ENCODE measurements at places on chromosomes 13 and 19.
A peak's percentile ranks its signal among the peaks of the same experiment; 100 is the strongest.

DNA sequence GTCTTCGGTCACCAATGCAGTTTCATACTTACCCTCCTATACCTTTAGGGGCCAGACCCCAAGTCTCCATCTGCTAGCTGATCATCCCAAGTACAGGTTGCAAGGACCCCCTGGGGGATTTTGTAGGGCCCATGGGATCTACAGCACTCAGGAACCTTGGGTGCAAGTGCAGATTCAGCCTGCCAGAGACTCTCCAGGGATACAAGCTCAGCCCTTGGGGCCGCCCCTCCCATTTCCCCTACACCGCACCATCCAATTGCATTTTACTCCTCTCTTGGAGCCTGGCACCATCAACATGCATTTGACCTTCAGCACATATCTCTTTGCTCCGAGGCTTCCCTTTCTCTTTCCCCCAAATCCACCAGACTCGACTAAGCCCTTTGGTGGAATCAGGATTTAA lies 154.7 kb upstream of the ZNF536 start:
- no peak for DNase-seq

GRCh38 chr19:14440049-14440448 lies 6.9 kb downstream of the PKN1 start:
- DNase-seq, result peak; percentile 98

- DNase-seq, result no peak
Measured at GRCh38 chr19:16022681-16023080, 53.6 kb upstream of the TPM4 start.

DNA sequence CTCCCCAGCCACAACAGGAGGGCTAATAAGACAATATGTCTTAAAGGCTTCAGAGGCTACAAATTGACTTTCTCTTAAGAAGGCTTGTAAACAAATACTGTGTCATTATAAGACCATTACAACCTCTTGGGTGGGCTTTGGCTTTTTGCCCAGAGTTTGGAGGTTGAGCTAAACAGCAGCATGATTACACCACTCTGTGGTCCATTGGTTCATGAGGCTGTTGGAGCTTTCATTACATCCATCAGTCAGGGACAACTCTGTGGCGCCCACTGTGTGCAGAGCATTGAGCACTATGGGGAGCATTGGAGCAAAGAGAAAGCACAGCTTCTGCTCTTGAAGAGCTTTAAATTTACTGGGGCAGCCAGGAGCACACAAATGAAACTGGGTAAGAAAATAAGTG lies 75.9 kb downstream of the TNFSF11 start:
- DNase-seq, result no peak

- peak; percentile 100 for DNase-seq
Measured at GRCh38 chr19:8487137-8487851, 15.1 kb downstream of the PRAM1 start.

DNA sequence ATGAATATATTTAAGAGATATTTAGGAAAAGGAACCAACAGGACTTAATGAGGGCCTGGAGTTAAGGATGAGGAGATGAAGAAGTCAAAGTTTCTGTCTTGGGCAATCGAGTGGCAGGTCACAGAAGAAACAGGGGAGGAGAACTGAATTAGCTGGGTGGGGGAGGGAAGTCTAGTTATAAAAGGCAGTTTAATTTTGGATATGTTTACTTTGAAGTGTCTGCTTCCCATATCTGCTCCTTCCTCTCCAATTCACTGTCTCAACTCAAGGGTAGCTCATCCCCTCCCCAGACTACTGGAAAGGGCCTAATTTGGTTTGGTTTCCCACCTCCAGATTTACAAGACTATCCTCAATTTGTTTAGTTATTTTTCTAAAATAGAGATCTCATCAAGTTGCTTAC lies 195.9 kb downstream of the VWA8 start:
- no peak for DNase-seq

- DNase-seq, result no peak
Measured at GRCh38 chr13:23631311-23632047, 61.3 kb downstream of the TNFRSF19 start.

DNA sequence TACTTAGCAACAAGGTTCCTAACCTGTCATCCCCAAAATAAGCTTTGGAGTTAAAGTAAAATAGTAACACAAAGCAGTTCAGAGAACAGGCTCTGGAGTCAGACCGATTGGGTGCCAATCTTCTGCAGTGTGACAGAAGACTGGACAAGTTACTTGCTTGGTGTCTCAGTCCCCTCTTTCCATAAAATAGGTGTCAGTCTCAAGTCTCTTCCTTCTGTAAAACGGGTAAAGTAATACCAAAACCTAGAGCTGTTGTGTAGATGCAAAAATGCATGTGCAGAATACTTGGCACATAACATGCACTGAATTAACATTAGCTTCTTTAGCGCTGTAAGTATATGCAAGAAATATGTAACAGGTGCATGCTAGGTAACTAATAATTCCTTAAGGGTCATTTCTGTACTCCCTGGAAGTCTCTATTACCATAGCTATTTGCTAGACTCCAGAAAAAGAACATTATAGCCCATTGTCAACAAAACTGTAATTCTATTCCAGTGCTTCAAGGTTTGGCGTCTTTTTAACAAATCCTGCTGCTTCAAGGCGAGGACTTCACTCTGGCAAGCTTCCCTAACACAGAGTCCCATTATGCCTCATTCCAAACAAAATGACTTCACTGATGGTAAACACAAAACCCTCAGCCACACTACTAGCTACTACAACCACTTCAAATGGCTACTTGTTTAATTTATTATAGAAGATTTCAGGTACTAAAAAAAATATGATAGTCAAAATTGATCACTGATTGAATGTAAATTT lies 32.8 kb downstream of the ELF1 start:
- no peak for DNase-seq

DNA sequence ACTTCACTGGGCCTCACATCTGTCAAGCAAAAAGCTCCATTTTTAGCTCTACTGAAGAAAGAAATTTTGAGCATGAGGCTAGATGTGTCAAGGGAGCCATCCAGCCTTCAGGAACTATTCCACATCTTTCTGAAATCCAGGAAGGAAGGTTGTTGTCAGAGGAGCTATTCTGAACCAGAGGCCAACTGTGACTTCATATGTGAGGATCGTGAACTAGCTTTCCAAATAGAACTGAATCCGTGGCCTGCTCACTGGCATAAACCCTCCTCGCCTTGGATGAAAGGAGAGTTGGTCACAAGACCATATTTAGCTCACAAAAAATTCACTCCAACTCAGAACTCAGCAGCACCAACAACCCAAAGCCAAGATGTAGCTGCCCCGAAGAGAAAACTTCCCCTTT lies 195.8 kb downstream of the FOXO1 start:
- no peak for DNase-seq

- peak; percentile 32 for DNase-seq
Measured at GRCh38 chr19:45187421-45188100, 9.0 kb downstream of the BLOC1S3 start.

DNA sequence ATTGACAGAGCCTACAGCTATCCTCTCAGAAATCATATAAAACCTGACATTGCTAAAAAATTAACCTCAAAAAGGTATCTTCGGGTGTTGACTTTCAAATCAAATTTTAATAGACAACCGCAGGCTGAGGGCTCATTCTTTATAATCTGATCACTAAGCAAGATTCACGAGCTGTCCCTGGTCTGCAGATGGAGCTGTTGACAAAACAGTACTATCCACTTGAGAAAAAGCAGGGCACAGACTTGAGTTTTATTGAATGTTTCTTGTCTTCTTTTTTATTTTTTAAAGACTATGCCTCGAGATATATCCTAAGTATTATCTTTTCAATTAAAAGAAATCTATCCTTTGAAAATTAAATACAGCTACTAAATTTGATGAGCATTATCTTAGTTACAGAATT lies 540.5 kb downstream of the PCDH9 start:
- DNase-seq, result no peak

GRCh38 chr13:46211483-46212351 lies at the start of gene LRRC63:
TSS of gene LRRC63 (plus strand) at chr13:46211928. CDS start at chr13:46213035, 1,107 bp downstream.
- peak; percentile 90 for DNase-seq

DNA sequence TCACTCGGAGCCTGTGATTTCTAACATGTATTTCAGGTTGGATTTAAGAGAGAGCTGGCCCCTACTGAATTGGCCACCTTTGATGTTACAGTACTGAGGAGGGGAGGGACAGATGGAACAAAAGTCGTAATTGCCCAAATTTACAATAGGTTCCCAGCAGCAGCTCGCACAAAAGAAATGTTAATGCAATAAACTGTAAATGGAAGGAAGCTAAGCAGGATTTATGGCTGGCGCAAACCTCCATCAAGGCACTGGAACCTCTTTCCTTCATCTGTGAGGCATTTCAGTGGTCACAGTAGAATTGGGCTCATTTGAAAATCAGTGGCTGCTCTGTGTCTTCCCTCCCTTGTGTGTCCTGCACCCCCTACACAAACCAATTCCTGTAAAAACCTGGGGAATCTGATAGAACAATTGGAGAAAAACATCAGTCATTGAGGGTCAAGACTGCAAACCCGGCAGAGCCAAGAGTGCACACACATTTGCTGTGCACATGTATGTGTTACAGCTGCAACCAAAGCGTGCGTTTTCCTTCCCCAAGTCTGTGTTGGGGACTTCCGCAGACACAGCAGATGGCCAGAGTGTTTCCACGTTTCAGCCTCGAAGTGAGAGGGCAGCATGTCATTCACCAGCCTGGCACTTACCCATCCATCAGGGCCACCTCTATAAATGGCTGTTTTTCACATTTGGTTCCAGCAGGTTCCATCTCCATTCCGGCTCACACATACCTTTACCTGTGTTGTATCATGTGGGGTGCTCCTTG lies 192.8 kb downstream of the TM9SF2 start:
- DNase-seq, result no peak

DNA sequence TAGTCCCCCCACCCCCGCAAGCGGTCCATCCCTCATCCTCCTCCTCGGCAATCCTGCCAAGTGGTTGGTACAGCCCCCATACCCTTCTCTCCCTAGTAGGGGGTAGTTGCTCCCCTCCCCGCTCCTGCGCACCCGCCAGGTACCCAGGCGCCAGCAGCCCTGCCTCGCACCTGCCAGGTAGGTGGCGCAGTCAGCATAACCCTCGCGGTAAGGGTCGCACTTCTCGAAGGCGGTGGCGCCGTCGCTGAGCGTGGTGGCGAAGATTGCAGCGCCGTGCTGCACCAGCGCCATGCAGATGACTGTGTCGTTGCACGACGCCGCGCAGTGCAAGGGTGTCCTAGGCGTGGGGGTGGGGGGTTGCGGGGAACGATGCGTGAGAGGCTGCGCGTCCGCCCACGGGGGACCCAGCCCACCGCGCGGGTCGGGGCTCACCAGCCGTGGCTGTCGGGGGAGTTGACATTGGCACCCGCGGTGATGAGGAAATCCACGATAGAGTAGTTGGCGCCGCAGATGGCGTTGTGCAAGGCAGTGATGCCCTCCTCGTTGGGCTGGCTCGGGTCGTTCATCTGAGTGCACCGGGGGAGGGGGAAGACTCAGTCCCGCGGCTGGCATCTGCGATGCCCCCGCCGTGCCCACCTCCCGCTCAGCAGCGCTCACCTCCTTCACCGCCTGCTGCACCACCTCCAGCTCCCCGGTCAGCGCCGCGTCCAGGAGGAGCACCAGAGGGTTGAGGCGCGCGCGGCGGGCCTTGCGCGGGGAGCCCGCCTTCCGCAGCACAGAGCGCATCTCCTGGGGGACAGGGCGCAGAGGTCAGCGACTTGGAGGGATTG lies 15.2 kb upstream of the ERCC2 start:
- peak; percentile 44 for DNase-seq

- DNase-seq, result no peak
Measured at GRCh38 chr19:9720541-9720940, 45.6 kb upstream of the ZNF562 start.

- DNase-seq, result no peak
Measured at GRCh38 chr13:74434782-74435181, 300.6 kb upstream of the KLF12 start.

DNA sequence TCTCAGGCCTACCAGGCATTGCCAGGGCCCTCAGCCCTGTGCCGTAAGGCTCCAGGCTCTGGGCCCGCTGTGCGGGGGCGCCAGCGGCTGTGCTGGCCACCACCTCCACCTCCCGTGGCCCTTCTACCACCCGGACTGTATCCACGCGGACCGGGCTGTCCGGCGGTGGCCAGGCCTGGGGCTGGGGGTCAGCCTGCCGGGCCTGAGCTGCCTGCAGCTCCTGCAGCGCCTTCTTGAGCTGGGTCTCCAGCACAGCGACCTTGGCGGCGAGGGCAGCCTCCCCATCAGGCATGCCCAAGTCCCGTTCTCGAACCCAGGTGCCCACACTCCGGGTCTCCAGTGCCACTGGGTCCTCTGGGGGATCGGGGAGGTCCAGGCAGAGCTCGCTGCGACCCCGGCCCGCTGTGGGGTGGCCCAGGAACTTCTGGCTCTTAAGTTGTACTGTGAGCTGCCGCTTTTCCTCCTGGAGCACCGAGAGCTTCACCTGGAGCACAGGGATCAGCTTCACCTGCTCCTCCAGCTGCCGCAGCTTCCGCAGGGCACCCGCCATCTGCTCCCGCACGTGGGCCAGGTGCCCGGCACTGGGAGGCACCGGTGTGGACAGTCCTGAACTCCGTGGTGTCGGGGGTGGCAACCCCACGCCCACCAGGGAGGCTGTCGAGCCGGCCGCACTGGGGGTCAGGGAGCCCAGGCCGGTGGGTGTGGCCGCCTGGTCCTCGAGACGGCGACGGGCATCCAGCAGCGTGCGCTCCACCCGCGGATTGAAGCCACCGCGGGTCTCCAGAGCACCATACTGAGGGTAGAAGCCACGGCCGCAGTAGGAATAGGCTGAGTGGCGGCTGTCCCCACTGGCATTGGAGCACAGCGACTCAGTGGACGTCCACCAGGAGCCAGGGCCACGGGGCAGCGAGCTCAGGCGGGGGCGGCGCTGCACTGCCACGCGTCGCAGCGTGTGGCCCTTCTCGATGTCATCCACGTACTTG lies 4.1 kb downstream of the KANK2 start:
- no peak for DNase-seq

GRCh38 chr13:72662548-72662947 lies 64.9 kb downstream of the MZT1 start:
- DNase-seq, result no peak

GRCh38 chr19:14473073-14473977 lies 1.8 kb downstream of the PTGER1 start:
- no peak for DNase-seq

DNA sequence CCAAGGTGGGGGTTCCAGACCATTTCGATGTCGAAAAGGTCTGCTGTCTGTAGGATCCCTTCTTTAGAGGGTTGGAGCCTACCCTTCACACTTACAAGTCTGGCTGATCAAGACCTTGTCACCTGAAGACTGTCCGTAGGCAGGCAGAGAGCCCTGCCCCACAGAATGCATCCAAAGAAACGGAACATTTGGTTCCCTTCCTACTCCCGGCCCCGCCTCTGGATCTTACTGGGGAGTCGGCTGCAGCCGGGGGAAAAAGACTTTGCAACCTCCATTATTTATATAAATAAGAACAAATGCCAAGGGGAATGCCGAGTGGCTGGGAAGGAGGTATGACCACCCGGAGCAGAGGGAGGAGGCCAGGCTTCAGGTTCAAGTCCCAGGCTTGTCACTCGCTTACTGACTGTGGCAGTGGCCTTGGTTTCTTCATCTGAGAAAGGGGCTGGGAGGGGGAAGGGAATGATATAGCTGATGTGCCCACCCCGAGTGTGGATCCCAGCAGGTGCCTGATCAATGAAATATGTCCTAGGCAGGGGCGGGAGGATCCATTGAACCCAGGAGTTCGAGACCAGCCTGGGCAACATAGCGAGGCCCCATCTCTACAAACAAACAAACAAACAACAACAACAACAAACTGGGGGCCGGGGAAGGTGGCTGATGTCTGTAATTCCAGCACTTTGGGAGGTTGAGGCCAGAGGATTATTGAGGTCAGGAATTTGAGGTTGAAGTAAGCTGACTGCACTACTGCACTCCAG lies 48.7 kb downstream of the RFX2 start:
- no peak for DNase-seq

GRCh38 chr13:58773280-58773859 lies 1141.8 kb downstream of the PCDH17 start:
- DNase-seq, result no peak

All from HL-60 (cell line).